ENCODE measurements at places on chromosomes 16 and 17.

- no peak for DNase-seq
Measured at GRCh38 chr17:29107933-29108822, 65.2 kb downstream of the PIPOX start.

- DNase-seq = no peak
Measured at GRCh38 chr17:45752246-45752645, 31.9 kb upstream of the CRHR1 start.

GRCh38 chr17:2090804-2091534 lies 36.1 kb downstream of the HIC1 start:
- no peak for DNase-seq

DNA sequence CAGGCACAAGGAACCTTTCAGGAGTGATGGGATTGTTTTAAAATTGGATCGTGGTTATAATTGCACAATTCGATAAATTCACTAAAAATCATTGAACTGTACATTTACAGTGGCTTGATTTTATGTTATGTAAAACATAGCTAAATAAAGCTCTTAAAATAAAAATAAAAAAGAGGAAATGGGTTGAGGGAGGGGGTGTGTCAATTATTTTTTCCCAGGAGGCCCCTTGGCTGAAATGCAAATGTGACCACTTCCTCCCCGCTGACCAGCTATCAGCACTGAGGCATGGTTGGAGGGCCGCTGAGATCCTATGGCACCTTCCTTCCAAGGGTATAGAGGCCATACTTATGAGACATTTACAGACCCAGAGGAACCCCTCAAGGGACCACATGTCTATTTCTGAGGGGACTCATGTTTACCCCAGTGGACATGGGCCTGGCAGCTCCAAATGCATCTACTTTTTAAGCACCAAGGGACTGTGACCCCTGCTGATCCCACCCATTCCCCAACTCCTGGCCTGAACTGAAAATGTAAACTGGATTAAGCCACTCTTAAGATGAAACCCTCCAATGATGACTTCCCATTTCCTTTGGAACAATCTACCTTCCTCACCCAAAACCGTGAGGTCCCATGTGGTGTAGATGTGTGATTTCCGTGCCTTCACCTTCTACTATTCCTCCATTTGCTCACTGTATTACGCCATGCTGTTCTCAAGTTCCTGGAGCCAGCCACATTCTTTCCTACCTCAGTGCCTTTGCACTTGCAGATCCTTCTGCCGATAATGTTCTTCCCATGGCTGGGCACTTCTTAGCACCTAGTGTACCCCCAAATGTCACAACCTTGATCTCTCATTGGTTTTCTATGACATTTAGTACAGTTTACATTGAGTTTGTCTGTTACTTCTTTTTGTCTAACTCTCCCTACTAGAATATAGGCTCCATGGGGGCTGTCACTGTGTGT lies 2.8 kb upstream of the IL21R start:
- no peak for DNase-seq

DNA sequence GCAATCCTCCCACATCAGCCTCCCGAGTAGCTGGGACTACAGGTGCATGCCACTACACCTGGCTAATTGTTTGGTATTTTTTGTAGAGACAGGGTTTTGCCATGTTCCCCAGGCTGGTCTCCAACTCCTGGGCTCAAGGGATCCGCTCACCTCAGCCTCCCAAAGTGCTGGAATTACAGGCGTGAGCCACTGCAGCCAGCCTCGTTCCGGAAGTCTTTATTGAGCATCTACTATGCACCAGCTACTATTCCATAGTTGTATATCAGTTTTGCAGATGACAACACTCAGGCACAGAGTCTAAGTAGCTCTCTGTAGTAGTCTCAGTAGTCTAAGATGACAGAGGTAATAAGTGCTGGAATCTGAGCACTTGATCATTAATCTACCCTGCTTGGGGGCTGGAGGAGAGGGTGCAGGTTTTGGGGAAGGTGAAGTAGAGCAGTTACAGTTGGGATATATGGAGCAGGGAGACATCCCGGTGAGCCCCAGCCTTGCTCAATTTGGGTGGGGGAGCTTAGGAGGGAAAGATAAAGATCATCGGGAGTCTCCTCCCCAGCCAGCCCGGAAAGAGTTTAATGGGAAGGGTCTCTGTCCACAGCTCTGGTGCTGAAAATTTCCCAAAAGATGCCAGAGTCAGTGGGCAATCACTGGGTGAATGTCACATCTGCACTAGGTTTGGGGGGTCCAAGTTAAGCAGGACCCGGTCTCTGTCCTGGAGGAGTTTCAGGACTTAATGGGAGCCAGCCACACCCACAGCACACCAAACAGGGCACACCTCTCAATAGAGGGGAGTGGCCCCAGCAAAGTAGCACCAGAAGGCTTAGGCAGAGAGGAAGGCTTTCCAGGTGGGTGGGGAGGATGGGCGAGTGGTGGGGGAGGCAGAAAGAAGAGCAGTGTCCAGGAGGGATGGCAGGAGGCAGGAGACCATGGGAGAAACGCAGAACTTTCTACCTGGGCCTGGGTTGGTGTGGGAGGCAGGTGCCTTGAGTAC lies 1.7 kb downstream of the OTOP3 start:
- no peak for DNase-seq

- DNase-seq = no peak
Measured at GRCh38 chr16:51449441-51449840, 298.4 kb upstream of the SALL1 start.

GRCh38 chr16:77393955-77394354 lies 40.9 kb downstream of the ADAMTS18 start:
- DNase-seq = no peak
